Fibroblast of lung (primary cell): ENCODE measurements at places on chromosomes 5 and 9.
A peak's percentile ranks its signal among the peaks of the same experiment; 100 is the strongest.

GRCh38 chr9:101485924-101486692 is 47.5 kb upstream of the RNF20 start:
- peak; percentile 45 for DNase-seq

GRCh38 chr5:50889790-50890189 is 223.4 kb downstream of the PARP8 start:
- DNase-seq: no peak

DNA sequence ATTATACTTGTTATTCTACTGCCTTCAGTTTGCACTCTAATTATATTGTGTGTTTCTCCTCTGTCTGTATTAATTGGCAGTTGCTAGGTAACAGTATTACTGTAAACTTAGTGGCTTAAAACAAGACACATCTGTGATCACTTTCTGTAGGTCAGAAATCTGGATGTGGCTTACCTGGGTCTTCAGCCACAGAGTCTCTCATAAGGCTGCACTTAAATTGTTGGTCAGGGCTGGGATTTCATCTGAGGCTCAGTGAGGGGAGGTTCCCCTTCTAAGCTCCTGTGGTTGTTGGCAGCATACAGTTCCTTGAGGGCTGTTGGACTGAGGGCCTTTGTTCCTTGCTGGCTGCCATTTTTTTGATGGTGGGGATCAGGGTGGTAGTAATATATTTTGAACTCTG is 68.8 kb downstream of the SLC44A1 start:
- no peak for DNase-seq

GRCh38 chr5:135555530-135555929 is 19.8 kb upstream of the NEUROG1 start:
- DNase-seq: no peak
